ENCODE measurements at places on chromosomes 16 and 17.

- DNase-seq, result no peak
Observed at GRCh38 chr17:57756951-57757350, 11.9 kb upstream of the CCDC182 start.

DNA sequence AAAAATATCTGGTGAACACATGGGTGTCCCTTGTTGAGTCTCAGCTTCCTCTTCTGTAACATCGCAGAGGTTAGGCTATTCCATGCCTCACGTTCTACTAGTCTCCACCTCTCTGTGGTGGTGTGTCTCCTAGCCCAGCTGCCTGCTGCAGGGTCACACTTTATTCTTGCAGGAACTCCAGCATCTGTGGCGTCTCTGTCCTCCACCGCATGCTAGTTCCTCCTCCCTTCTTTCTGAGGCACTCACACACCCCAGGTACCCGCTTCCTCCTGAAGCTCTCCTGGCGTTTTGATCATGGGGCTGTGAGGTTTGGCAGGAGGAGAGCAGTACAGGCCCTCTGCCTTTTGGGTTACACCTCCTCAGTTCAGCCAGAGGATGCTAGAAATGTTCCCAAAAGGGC, 9.9 kb upstream of the TEX2 start:
- no peak for DNase-seq

DNA sequence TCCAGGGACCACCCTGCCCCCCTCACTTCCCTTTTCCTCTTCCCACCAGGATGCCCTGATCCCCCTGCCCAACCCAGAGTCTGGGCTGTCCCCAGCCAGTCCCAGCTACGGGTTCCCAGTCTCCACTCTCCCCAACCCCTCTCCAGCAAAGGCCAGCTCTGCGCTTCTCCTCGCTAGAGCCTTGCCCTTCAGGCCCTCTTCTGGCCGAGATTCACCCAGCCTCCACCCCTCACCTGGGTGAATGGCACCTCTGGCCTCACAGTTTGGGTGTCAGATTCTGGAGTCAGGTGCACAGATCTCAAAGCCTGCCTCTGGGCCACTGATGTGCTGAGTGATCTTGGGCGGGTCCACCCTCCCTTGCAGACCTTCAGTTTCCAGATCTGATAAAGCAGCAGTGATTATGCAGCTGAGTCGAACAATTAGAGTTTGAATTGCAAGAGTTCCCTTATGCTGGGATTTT, 185.6 kb upstream of the TNRC6C start:
- DNase-seq, result no peak

DNA sequence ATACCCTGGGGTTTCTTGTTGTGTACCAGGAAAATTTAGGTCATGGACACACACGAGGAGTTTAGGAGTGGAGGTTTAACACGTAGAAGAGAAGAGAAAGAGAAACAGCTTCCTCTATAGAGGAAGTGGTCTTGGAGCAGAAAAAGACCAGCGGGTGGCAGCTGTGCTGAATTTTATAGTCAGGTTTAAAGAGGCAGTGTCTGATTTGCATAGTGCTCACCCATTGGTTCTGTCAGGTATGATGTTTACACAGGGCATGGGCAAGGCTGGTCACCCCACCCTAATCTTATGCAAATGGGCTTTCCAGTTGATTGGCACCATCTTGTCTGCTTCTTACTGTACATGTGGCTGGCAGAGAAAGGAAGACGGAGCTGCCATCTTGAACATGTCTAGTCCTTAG, 309.0 kb downstream of the CDH13 start:
- DNase-seq, result peak; percentile 52

DNA sequence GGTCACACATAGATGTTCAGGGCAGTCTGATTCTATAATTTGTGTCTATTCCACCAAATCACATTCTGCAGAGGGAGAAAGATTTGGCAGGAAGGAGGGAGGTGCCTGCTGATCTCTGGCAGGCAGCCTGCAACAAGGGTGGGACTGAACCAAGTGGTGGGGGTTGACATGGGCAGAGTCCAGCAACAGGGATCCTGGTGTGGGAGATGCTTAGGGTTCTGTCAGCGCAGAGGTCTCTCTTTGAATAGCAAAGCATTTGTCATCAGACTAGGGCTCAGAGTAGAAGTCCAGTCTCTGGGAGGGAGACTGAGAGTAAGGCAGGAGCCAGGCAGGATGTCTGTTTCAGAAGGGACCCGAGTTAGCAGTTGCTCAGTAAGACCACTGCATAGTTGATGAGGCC, 94.6 kb downstream of the UTP18 start:
- no peak for DNase-seq

DNA sequence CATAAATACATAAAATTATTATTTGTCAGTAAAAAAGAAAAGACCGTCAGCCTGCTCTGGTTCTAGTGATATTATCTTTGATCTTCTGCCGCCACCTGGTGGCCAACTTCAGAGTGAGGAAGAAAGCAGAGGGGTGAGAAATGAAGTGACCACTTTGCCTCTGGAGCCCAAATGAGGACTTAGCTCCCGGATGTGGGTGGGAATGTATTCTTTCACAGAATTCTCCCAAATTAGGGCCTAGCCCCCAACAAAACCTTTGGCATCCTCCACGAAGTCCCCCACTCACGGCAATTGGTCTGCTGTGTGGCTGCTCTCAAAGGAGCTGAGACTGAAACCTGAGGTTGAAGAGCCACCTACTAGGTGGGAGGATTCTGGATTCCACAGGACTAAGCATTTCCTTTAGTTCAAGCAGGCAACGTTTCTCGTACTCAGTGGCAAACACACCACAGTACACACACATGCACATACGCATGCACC, 4.9 kb upstream of the ZNF267 start:
- DNase-seq, result peak; percentile 43

Data from NCI-H526 treated with DMSO at 0.1 percent for 48 hours (cell line).